Stimulated activated CD8-positive, alpha-beta memory T cell treated with anti-CD3 and anti-CD28 coated beads, Interleukin-7, amount 100 ng/mL, for 4 hours (primary cell): ENCODE measurements at places on chromosomes 5 and 9.

GRCh38 chr5:171418316-171418981 lies 998 bp upstream of the FGF18 start:
- peak; percentile 29 for DNase-seq

- DNase-seq: no peak
Observed at GRCh38 chr5:148397968-148398595, 14.3 kb downstream of the FBXO38 start.

GRCh38 chr9:82621447-82621846 lies 441.5 kb downstream of the RASEF start:
- DNase-seq: no peak

GRCh38 chr9:8867148-8867547 lies 1067.6 kb upstream of the DMAC1 start:
- no peak for DNase-seq

- DNase-seq: no peak
Observed at GRCh38 chr5:56055287-56055686, 60.5 kb upstream of the IL6ST start.

DNA sequence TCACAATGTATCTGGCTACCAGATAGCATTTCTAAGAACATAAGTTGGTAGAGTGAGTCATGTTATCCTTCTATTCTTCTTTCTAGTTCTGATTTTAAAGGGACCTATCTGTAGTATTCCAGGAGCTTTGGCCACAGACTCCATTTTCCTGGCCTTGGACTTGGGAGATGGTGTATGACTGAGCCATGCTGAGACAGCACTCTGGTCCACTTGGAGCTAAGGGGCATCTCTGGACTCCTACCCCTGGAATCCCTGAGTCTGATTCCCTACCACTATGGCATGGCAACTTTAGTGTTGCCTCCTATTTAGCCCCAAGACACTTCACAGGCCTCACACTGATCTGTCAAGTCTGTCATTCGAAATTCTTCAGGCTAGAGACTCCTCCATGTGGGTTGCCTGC lies 58.8 kb downstream of the BAAT start:
- DNase-seq: no peak

GRCh38 chr5:75551471-75551870 lies 39.8 kb downstream of the POLK start:
- no peak for DNase-seq

DNA sequence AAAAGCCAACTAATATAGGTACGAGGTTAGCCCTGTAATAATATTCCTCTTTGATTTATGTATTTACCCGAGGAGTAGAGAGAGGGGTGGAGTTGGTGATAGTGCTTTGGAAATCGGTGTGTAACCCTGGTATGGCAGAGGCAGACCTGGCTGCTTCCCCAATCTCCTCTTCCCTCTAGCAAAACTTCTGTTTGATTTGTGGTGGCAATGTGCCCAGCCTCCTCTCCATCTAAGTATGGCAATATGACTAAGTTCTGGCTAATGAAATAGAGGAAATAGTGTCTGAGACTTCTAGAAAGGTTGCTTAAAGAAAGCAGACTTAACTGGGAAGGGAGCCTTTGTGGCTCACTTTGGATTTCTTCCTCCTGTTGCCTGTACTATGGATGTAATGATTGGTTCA lies 491.1 kb downstream of the ENC1 start:
- no peak for DNase-seq

DNA sequence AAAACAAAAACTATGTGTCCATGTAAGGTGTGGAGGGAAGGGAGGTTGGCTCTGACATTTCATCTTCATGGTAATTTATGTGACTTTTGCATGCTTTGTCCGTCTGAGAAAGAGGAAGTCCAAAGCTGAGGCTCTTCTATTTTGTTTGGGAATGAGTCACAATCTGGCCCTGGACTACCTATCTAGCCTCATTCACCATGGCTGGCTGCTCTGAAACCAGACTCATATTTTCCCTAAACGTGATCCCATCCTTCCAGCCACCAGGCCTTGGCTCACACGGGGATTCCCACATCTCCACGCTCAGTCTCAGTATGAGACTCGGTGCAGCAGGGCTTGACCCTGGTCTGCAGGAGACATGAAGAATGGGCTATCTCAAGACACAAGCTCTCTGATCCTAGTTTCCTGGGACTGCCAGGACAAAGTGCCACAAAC lies 672.8 kb downstream of the ACTL7B start:
- no peak for DNase-seq
